ENCODE measurements at places on chromosomes 4 and X. TPM values are rescaled to one million over a fixed set of nuclear protein-coding genes. Genes with fewer than 3 reads are reported as not detected.

Gene CD40LG
- 0.13 TPM for total RNA-seq

DNA sequence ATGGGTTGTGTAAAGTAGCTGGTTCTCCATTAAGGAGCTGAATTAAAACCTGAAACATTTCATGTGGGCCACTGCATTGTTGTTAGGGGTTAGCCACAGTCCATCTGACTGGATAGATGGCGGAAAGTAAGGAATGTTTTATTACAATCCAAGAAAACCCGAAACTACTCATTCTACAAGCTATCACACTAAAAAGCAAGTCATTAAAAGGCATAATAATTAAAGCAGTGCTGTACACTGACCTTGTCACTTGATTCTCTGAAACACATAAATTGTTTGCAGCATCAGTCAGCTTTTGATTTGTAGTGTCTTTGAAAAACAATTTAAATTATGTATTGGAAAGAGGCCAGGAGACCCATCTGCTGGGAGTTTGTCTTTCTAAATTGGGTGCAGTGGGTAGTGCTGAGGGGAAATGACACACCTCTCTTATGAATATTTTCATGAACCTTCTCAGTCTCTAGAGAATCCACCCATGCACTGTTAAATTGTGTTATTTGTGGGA lies 75.7 kb upstream of the ANK2 start:
- no peak for DNase-seq
- H3K27me3 ChIP-seq, result no peaks in the 10 kb centered on the region
- no peak overlapping the region for H3K27ac ChIP-seq
- no peak overlapping the region for H3K4me3 ChIP-seq
- H3K4me1 ChIP-seq, result no peaks in the 10 kb centered on the region

- no peak for DNase-seq
- H3K27ac ChIP-seq, result no peak overlapping the region
- H3K4me3 ChIP-seq, result no peak overlapping the region
- no peaks in the 10 kb centered on the region for H3K36me3 ChIP-seq
Observed at GRCh38 chrX:101220662-101221260, 1.2 kb downstream of the DRP2 start.

- H3K4me1 ChIP-seq, result no peaks in the 10 kb centered on the region
- H3K36me3 ChIP-seq, result no peaks in the 10 kb centered on the region
- H3K4me3 ChIP-seq, result no peak overlapping the region
- H3K27me3 ChIP-seq, result no peaks in the 10 kb centered on the region
Observed at GRCh38 chr4:185752872-185753271, 59.1 kb downstream of the SORBS2 start.

- no peak overlapping the region for H3K27ac ChIP-seq
- H3K36me3 ChIP-seq, result peaks cover 16% of the 10 kb centered on the region
- H3K27me3 ChIP-seq, result no peaks in the 10 kb centered on the region
Observed at GRCh38 chrX:150768580-150769190, 75.5 kb downstream of the MTMR1 start.

GRCh38 chr4:48931459-48931858 lies 24.9 kb upstream of the OCIAD2 start:
- no peaks in the 10 kb centered on the region for H3K27me3 ChIP-seq
- no peak for DNase-seq
- H3K4me3 ChIP-seq, result no peak overlapping the region
- H3K27ac ChIP-seq, result no peak overlapping the region
- H3K4me1 ChIP-seq, result no peaks in the 10 kb centered on the region

DNA sequence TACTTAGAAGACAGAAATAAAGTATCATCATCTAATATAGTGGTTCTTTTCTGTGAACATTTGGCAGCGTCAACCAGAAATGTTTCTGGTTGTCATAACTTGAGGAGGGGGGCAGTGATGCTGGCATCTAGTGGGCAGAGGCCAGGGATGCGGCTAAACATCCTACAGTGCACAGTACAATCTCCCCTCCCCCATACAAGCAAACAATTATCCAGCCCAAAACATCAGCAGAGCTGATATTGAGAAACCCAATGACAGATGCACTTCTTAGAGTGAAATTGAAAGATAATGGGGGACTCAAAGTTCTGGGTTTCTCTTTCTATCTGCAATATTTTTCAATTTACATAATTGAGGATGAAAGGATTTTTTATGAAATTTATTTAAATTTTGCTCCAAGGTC lies 1.9 kb upstream of the EIF1AX start:
- no peaks in the 10 kb centered on the region for H3K36me3 ChIP-seq
- H3K4me1 ChIP-seq, result peaks cover 6% of the 10 kb centered on the region
- H3K27ac ChIP-seq, result peak overlapping the region; percentile 94
- H3K27me3 ChIP-seq, result no peaks in the 10 kb centered on the region
- H3K4me3 ChIP-seq, result no peak overlapping the region
- DNase-seq, result no peak

Gene RHOH
- 0.79 TPM for total RNA-seq

DNA sequence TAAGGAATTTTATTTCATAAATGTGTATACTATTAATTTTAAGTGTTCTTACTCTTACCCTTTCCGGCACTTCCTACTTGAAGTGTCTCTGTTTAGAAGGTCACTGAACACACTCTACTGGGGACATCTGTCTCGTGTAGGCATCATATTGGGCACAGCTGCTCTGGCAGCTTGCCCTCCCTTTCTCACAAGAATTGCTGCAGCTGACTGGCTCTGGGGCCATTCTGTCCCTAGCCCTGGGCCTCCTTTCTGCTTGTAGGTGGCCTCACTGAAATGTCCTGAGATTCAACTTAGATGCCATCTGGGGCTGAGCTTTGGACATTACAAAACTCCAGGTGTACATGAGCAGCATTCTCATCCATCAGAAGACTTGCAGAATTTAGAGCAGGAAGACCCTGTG lies 49.6 kb downstream of the SMAD1 start:
- no peak overlapping the region for H3K4me3 ChIP-seq
- H3K36me3 ChIP-seq, result no peaks in the 10 kb centered on the region
- H3K4me1 ChIP-seq, result peaks cover 52% of the 10 kb centered on the region
- no peaks in the 10 kb centered on the region for H3K27me3 ChIP-seq
- no peak for DNase-seq
- H3K27ac ChIP-seq, result no peak overlapping the region

Gene ZNF157
- 0.35 TPM for total RNA-seq

DNA sequence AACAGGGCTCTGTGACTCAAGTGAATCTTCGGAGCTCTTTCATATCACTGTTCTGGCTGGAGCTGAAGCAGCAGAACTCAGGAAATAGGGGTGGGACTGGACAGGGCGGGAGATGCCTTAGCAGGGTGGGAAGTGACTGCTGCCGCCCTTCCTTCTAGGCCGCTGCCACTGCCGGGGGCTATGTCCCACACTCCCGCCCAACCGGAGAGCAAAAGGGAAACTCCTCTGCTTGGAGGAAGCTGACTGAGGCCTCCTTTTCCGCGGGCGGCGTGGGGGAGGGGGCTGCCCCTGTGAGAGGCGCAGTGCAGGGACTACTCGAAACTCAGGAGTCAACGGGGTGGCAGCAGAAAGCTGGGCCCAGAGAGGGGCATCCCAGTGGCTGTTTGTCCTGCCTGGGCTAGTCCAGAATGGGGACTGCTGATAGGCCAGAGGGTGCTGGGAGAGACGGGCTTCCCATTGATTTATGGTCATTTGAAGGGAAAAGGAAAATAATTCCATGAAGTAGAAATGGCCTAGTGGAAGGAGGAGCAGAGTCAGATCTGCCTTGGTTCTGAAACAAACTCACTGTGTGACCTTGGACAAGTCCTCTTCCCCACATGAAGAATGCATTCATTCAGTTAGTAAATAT lies 36.9 kb downstream of the STARD8 start:
- DNase-seq, result no peak
- H3K27ac ChIP-seq, result peak overlapping the region; percentile 81
- H3K4me1 ChIP-seq, result no peaks in the 10 kb centered on the region

Gene MUC7
- total RNA-seq, result not detected

Gene REELD1
- total RNA-seq, result not detected

GRCh38 chr4:109953556-109953955 lies 40.9 kb downstream of the EGF start:
- no peaks in the 10 kb centered on the region for H3K36me3 ChIP-seq
- no peaks in the 10 kb centered on the region for H3K4me1 ChIP-seq
- DNase-seq, result no peak
- no peak overlapping the region for H3K27ac ChIP-seq
- H3K27me3 ChIP-seq, result no peaks in the 10 kb centered on the region

Gene PLAC8
- total RNA-seq, result 130 TPM

GRCh38 chrX:150352581-150352980 lies 10.5 kb upstream of the MAMLD1 start:
- H3K4me3 ChIP-seq, result no peak overlapping the region
- no peaks in the 10 kb centered on the region for H3K4me1 ChIP-seq
- H3K36me3 ChIP-seq, result no peaks in the 10 kb centered on the region
- no peaks in the 10 kb centered on the region for H3K27me3 ChIP-seq
- H3K27ac ChIP-seq, result no peak overlapping the region
- DNase-seq, result no peak

All from esophagus squamous epithelium (tissue), 5 donors.